AG09319 (cell line): ENCODE measurements at places on chromosomes 5 and 9.

DNA sequence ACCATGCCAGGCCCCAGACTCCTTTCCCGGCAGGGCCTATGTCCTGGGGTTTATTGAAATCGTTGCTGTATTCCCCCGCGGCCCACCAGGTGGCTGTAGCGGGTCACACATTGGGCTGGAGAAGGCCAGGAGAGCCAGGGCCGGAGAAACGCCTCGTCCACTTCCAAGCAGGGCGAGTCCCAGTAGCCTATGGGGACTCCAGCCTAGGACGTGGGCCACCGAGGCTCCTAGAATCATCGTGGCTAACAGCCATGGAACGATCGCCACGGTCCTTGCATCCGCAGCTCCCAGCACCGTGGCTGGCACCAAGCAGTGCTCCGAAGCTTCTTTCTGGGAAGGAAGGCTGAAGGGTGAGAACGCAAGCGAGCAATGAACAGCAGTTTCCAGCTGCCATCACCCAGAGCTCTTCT, 87.7 kb downstream of the ENTREP1 start:
- DNase-seq, result peak; percentile 20

GRCh38 chr9:97714435-97714834, 17.3 kb upstream of the XPA start:
- peak; percentile 32 for DNase-seq

DNA sequence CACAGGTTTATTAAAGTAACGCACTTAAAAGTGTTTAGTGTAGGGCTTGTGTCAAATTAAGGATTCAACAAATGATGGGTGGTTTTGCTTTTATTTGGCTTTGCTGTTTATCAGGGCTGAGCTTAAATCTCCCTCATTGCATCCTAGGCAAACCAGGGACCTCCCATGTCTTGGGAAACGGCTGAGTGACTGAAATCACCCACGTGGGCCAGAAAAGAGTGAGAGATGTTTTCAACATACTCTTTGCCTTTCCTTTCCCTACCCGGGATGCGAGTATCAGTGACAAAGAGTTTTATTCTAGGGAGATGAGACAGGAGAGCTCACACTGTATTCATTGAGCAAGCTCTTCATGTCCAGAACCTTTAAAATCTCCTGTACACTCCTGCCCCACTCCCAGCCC, 23.3 kb downstream of the KCNMB1 start:
- DNase-seq, result no peak

DNA sequence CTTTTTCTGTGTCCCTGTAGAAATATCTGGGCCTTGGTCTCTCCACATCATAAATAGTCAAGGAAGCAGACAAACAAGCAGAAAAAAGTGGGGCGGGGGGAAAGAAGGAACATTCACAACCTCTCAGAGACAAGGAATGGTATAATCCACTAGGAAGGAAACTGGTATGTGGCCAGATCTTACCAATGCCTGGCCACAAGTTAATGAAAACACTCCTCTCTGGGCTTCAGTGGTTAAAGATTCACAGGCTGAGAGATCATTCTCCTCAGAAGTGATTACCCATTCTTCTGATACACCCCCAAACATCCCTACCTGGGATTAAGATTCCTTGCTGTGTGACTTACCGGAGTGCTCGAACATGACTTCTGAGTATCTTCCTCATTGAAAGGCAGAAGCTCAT, 290.6 kb downstream of the MARCHF11 start:
- no peak for DNase-seq

DNA sequence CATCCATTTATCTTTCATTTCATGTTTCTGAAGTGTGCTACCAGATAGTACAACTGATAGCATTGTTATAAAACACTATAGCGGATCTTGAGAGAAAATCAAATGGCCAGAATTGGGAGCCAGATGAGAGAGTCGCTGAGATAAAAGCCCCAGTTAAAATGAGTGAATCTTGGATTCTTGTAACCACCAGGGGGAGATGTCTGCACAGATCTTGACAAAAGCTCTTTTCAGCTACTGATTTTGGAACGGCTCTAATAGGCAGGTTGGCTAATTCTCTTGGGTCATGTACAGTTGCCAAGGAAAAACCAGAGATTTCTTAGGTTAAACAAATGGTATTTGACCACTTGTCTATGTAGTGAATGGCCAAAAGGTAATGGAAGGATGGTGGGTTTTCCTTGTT, 21.7 kb downstream of the F2RL2 start:
- peak; percentile 55 for DNase-seq

- no peak for DNase-seq
Measured at GRCh38 chr9:81598811-81599210, 90.5 kb downstream of the TLE1 start.

DNA sequence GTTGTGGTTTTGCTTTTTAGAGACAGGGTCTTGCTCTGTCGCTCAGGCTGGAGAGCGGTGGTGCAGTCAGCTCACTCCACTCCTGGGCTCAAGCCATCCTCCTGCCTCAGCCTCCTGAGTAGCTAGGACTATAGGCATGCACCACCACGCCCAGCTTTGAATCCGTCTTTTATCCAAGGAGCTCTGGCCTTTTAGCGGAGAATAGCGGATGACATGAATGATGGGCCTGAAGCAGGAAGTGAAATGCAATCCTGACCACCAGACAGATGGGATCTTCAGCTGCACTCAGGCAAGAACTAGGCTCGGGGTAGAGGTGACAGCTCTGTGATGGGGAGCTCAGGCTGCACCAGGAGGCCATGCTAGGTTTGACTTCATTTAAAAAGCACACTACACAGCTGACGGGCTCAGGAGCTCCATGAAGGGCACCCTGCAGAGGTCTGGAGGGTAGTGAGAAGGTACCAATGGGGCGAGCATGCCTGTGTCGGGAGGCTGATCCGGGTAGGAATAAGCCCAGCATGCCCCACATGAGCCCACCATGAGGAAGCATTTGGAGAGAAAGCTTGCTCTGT, 21.9 kb downstream of the POLR1E start:
- no peak for DNase-seq

DNA sequence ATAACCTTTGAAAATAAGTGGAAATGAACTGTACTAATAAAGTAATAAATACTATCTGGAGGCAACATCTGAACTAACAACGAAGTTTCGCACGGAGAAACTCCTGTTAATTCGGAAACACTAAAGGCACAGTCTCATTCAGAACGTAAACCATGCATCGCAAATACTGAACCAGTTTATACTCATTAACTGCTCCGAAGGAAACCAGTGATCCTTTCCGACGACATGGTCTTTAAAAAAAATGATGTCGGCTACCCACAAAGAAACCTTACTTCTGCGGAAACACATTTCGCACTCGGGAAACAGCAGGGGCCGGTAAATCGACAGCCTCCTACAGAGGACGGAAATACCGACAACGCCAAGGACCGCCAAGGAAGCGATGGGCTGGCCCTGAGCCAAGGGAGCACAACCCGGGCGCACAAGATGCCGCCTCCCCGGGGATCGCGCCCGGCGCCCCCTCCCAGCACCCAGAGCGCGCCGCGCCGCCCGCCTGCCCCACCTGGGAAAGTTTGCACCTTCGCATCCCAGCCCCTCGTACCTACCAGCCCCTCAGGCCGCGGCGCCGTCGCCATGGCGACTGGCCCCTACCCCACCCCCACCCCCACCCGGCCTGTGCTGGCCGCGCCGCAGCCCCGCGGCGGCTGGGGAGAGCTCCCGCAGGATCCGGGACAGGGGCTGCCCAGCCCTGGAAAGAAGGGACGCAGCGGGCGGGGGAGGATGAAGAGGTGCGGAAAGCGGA, 732 bp downstream of the PRKAA1 start:
- no peak for DNase-seq

DNA sequence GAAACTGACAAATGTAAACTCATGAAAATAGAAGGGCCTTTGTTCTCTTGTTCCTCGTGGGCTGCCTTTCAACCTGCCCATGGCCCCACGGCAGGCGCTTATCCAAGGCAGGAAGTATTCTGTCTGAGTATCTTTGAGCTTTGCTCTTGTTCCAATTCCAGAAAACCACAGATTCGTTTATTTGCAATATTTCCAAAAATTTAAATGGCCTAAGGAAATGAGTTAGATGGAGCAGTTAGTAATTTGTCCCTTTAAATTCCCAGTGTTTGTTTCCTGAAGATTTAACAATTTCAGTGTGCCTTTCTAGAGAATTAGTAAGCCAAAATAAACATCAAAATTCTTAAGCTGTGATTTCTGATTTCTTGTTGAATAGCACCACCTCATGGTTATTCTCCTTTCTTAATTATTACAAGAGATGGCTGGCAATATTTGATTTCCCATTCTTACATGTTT, 299.4 kb upstream of the RASA1 start:
- no peak for DNase-seq

DNA sequence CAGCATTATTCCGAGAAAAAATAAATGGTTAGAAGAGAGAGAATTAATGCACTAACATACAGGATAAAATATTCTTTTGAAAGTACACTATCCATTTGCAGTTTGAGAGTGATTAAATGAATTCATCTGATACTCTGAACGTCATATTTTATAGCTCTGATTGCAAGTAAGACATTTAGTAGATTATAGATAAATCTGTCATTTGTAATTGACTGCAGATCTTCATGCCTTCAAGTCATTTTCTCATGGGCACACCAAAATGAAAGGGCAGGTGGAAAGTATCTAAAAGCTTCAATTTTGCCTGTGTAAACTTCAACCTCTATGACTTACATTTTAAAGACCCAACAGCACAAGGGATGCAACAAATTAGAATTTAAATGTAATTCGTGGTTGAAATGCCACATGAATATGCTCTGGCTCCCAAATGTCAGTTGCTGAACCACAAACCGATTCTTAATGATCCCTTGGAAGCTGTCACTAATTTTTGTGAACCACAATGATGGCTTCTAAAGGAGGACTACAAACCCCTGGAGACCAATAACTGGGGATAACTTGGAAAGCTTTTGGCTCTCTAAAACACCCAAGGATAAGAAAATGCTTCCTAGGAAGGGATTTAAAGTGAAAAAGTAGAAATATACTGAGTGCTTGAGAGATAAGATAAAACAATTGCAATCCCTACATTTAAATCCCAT, 3.9 kb downstream of the TYRP1 start:
- no peak for DNase-seq

DNA sequence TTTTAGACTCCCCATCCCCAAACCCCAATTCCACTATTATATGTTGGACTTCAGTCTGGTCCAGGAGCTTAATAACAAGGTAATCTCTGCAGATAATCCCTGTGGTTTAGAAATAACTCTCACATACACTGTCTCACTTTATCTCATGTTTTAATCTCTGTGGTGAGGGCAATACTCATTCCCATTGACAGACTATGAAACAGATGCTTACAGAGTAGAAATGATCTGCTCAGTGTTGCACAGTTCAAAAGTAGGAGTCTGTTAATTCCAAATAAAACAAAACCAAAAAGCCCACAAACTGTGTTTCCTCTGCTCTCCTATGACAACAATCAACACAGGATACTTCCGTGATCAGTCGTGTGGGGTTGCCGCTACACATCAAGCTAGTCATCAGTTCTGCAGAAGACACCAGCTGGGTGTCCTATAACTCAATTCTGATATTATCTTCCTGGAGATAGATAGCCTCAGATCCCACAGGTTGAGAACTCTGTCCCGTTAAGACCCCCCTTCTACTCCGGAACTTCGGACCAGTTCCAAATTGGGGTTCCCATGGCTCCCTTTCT, 26.3 kb upstream of the FANCC start:
- no peak for DNase-seq

- no peak for DNase-seq
Measured at GRCh38 chr5:27311544-27311943, 273.2 kb upstream of the CDH9 start.

GRCh38 chr9:4678679-4679267, 596 bp upstream of the CDC37L1 start:
- no peak for DNase-seq
